NT2/D1 (cell line): ENCODE measurements at places on chromosomes 7 and 10.
A peak's percentile ranks its signal among the peaks of the same experiment; 100 is the strongest.

- DNase-seq = no peak
Observed at GRCh38 chr10:88048312-88048711, 184.9 kb downstream of the PTEN start.

DNA sequence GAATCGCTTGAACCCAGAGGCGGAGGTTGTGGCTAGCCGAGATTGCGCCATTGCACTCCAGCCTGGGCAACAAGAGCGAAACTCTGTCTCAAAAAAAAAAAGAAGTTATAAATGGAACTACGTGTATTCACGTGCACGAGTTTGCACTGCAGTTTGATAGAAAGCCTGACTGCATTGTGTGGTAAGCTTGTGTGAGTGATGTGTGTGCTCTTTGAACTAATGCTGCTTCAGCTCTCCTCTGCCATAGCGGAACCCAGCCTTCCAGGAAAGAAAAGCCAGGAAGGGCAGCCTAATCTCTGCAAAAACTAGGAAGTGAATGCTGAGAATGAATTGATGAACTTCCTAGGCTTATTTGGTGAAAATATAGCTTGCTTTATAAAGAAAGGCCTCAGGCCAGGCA, 15.6 kb upstream of the MKRN1 start:
- DNase-seq = no peak

- DNase-seq = no peak
Observed at GRCh38 chr7:73350306-73351068, 22.5 kb downstream of the FKBP6 start.

- DNase-seq = no peak
Observed at GRCh38 chr7:98701372-98701771, 84.3 kb downstream of the NPTX2 start.

DNA sequence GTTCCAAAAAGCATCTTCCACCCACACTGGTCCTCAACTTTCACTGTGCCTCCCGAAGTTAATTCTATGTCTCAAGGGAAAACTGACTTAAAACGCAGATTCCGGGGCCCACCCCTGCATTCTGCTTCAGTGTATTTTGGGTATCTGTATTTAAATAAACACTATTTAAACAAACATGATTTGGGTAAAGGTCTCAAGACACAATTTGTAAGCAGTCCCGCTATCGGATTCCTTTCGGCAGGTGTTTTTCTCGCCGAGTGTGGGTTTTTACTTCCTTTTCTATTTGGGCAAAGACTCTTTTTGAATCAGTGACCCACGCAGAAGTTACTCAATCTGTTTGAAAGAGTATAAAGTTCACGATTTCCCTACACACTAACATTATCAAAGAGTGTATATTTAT, 1.2 kb downstream of the PDIA4 start:
- DNase-seq = no peak

- DNase-seq = no peak
Observed at GRCh38 chr7:143280160-143280559, 4.6 kb upstream of the TMEM139 start.

DNA sequence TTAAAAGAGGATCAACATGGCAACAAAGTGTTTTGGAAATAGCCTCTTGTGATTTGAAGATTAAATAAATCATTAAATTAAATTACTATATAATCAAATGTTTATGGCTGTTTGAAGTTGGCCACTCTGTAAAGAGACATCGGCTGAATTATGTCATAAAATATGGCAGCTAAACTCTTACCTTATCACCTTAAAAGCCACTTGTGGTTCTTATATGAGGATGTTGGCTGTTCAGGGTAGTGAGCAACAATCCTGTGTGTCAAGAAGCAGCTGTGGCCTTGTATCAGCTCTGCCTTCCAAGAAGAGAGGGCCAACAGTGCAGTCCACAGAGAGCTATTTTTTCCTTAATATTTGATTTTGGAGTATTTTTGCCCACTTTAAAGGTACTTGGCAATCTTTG, 113.4 kb upstream of the CDK6 start:
- no peak for DNase-seq

DNA sequence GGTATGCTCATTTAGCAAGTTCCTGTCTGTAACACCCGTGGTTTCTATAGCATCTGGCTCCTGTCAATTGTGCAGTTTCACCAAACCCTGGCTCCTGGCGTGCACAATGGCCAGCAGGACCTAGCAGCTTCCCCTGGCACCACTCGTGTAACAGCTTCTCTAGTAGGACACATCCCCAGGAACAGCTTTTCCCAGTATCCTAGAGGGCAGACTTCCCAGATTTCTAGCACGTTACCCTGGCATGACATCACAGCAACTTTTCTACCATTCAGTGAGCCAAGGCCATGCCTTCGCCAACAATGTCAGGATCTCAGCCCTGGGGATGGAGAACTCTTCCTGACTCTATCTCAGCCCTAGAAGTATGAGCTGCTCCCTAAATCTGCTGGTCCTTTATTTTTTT, 6.5 kb downstream of the YME1L1 start:
- no peak for DNase-seq

GRCh38 chr7:136030867-136031318, 53.7 kb upstream of the MTPN start:
- no peak for DNase-seq

GRCh38 chr7:101884671-101885596, 67.5 kb downstream of the CUX1 start:
- no peak for DNase-seq

GRCh38 chr10:68471063-68471585, 649 bp downstream of the DNA2 start:
- DNase-seq = no peak

DNA sequence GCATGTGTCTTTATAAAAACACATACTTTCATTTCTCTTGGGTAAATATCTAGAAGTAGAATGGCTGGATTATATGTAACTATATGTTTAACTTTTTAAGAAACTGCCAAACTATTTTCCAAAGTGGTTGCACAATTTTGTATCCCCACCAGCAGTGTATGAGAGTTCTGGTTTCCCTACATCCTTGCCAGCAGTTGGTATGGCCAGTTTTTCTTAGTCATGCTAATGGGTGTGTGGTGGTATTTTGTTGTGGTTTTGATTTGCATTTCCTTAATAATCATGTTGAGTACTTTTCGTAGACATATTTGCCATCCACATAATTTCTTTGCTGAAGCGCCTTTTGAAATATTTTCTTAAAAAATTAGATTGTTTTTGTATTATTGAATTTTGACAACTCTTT, 60.3 kb downstream of the NEUROG3 start:
- DNase-seq = no peak

- DNase-seq = no peak
Observed at GRCh38 chr10:52814506-52814905, 41.9 kb upstream of the MBL2 start.

- no peak for DNase-seq
Observed at GRCh38 chr10:6601246-6601805, 21.2 kb upstream of the PRKCQ start.

- DNase-seq = peak; percentile 92
Observed at GRCh38 chr7:134778941-134779740, at the start of gene CALD1. CALD1 (plus strand) TSS chr7:134779634; CDS start chr7:134867734, 88,100 bp downstream.

DNA sequence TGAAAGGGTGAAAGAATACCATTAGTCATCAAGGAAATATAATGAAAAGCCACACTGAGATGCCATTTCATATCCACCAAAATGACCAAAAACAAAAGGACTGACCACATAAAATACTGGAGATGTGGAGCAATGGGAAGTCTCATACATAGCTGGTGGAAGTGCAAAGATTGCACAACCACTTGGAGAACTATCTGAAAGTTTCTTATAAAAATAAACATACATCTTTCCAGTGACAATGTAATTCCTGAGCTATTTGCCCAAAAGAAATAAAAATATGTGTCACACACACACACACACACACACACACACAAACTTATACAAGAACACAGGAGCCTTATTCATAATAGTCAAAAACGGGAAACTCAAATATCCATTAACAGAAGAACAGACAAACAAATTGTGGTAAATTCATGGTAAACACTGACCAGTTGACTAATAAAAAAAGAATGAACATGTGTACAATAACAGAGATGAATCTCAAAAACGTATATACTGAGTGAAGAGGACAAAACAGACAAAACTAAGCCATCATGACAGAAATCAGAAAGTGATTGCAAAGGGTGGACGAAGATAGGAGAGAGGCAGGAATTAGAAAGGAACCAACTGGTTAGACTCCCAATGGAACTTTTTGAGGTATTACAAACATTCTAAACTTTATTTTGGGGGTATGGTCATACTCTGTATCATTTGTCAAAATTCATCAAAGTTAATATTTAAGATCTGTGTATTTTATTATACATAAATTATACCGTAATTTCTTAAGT, 21.5 kb downstream of the WASL start:
- no peak for DNase-seq

DNA sequence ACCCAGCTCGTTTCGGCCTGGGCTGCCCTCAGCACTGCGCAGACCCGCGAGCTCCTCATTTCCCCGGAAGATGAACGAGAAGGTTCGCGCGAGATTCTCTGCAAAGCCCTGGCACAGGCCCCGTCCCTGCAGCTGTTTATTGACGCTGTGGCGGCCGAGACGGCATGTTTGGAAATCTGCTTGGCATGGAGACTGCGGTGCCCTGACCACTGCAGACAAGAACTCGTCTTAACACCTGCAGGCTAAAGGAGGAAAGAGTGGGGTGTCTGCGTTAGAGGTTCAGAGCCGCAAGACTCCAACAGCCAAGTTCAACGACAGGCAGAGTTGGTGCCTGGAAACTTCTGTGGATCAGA, 125.6 kb downstream of the DNAJB6 start:
- DNase-seq = no peak

GRCh38 chr10:132458586-132459300, 61.7 kb downstream of the PWWP2B start:
- no peak for DNase-seq

DNA sequence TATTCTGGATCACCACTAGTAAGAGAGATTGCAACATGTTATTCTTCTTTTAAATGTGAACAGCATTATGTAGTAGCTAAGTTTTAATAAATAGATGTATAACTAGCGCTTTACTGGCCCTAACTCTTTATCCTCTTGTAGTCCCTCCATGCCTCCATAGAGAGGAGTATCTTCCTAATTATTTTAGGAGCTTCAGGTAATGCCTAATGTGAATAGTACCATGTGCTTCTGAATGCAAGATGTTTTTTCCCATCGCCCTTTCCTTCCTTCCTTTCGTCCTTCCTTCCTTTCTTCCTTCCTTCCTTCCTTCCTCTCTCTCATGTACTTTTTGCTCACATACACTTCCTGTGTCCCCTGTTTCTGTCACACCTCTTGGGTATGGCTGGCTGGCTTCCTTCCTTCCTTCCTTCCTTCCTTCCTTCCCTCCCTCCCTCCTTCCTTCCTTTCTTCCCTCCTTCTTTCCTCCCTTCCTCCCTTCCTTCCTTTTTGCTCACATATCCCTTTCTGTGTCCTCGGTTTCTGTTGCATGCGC, 290.7 kb downstream of the HDAC9 start:
- no peak for DNase-seq

DNA sequence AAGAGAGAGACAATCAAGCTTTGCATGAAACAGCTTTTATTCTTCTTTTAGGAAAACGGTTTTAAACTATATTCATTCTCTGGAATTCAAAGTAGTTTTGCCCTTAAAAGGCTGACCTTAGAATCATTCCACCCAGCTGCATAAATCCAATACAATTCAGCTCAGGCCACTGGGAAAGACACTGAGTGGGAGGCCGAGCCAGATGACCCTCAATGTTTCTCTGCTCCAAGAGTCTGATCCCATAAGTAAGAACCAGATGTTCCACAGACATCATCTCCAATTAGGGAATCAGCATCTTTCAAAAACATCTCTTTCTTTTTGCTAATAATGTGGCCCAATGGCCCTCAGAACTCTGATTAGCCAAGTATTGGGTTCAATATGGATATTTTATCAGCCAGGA, 26.1 kb downstream of the CREB3L2 start:
- no peak for DNase-seq

- no peak for DNase-seq
Observed at GRCh38 chr7:25014756-25015155, 34.8 kb upstream of the OSBPL3 start.

DNA sequence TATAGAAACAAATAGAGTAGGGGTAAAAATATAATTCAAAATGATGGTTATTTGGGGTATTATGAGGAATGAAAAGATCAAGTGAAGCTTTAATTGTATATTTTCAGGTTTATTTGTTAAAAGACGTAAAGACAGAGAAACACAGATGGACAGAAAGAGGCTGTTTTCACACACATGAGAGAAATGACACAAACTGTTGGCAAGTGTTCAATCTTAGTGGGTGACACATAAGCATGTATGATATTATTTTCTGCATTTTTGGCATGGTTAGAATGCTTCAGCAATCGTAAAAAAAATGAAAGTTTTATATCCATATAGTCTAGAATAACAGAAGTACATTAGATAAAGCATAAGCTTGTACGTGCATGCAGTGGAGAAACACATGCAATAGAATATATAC, 464.4 kb upstream of the AKR1E2 start:
- DNase-seq = no peak

GRCh38 chr10:74335501-74335900, 184.5 kb downstream of the ADK start:
- DNase-seq = no peak

GRCh38 chr10:13669182-13669855, 82.6 kb downstream of the PRPF18 start:
- DNase-seq = no peak

DNA sequence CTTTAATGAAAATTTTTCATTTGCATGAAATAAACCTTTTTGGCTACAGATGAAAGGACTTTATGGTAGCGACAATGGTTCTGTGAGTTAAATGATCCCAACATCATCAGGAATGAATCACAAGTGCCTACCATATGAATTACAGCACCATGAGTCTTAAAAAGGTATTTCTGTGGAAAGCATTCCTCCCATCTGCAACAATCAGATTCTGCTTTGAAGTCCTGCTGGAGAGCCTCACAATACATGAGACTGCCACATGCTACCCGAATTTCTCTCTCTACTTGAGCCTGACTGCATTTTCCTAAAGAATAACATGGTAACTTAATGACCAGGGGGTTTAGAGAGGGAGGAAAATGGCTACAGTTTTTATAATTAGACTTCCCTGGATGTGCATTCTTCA, 190.3 kb downstream of the TWIST1 start:
- DNase-seq = no peak

- no peak for DNase-seq
Observed at GRCh38 chr10:109678857-109679256, 244.5 kb downstream of the XPNPEP1 start.

DNA sequence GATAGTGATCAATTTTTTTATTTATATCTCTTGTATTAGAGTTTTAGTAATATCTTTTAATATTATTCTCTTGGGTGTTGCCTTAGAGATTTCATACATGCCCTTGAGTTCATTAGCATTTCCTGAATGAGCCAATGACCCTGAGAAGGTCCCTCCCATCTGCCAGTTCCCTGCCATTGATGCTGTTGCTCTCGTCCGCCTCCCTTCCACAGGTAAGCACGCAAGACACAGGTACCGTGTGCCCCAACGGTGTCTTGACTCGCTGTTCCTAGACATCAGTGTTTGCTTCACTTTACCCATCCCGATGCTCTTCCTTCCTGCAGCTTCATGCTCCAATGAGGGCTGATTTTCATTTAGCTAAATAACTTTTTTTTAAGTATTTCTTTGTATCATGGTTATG, 19.7 kb upstream of the PWWP2B start:
- DNase-seq = no peak

GRCh38 chr10:117503244-117504205, 39.0 kb upstream of the EMX2 start:
- DNase-seq = no peak
